ENCODE measurements at places on chromosomes 12 and 14. TPM values are rescaled to one million over a fixed set of nuclear protein-coding genes. Genes with fewer than 3 reads are reported as not detected.

Gene MON2
- 32.8 TPM for total RNA-seq

Gene ISCU
- total RNA-seq = 66.1 TPM

Gene FOXN4
- total RNA-seq = not detected

Gene ASCL1
- total RNA-seq = not detected

Gene FBLN5
- 1.3 TPM for total RNA-seq

Gene NGB
- total RNA-seq = not detected

Gene DEGS2
- 0.35 TPM for total RNA-seq

Gene KRT72
- not detected for total RNA-seq

Gene JPH4
- total RNA-seq = not detected

Gene SAMD15
- 0.28 TPM for total RNA-seq

Gene PRPF40B
- 12.7 TPM for total RNA-seq

Gene AKAP5
- total RNA-seq = 0.90 TPM

Gene VEZT
- total RNA-seq = 58.8 TPM

Gene TSPAN11
- not detected for total RNA-seq

Gene INSM2
- total RNA-seq = not detected

Gene TPPP2
- total RNA-seq = not detected

Gene TIMM9
- total RNA-seq = 71.8 TPM

Gene OR6C4
- total RNA-seq = not detected

Gene CCDC88C
- total RNA-seq = 89.9 TPM

Gene KRT78
- total RNA-seq = not detected

Gene CD163
- not detected for total RNA-seq

Gene GUCY2C
- total RNA-seq = not detected

Gene KLRB1
- not detected for total RNA-seq

Gene CMKLR1
- not detected for total RNA-seq
